ENCODE measurements at places on chromosomes 3 and 15.

DNA sequence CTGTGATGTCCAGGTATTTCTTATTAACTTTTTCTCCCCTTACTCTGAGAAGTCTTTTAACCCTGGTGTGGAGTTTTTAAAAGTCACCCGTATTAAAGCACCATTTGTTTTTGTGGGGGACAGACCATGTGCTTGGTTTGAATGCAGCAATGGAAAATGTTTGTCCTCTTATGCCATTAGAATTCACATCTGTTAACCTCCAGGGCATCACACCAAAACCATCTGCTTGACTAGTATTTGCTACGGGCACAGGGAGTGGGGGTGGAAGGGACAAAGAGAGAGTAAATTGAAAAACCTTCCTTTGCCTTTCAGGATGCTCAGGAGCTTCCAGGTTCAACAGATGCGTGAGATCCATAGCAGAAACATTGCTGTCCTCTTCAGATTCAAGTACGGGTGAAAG is 61.4 kb upstream of the GOLGA8B start:
- DNase-seq = peak; percentile 22

GRCh38 chr3:180265551-180265950 is 228.8 kb upstream of the PEX5L start:
- DNase-seq = peak; percentile 24

GRCh38 chr3:29465836-29466235 is 185.0 kb downstream of the RBMS3 start:
- peak; percentile 67 for DNase-seq

DNA sequence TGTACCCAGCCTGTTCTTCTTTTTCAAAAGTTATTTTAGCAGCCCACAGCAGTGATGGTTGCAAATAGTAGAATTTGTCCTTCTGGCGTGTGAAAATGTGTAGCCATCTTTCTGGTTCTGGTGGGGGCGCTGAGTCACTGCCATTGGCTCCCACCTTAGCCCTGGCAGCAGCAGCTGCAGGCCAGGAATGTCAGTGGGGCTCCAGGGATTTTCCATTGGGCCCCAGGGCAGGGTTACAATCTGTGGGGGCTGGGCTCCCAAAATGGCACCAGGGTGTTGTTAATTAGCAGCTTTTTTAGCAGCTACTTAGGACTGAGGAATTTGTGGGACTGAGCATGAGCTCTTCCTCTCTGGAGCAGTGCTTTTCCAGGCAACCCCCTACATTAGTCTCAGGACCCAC is 38.9 kb downstream of the TOPAZ1 start:
- DNase-seq = no peak

- peak; percentile 47 for DNase-seq
Observed at GRCh38 chr3:107928084-107928445, 162.8 kb downstream of the CD47 start.

DNA sequence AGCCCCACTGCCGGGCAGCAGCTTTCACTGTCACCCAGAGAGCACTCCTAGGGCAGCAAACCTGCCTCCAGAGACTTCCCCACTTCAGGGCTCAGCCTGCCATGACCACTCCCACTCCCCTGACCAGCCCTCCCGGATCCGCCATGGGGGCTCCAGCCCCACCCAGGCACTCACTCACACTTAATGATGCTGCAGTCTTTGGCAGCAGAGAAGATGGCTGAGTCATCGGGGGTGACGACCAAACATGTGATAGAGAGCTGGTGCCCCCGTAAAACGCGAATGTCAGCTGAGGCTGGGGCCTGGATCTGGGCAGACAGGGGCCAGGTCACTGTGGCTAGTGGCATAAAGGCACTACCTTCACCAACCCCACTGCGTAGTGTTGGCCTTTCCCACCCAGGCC is 4.7 kb downstream of the RRP9 start:
- DNase-seq = peak; percentile 14

- DNase-seq = no peak
Observed at GRCh38 chr3:106823701-106824100, 553.5 kb upstream of the CCDC54 start.
